ENCODE measurements at places on chromosomes 5 and 9. TPM values are rescaled to one million over a fixed set of nuclear protein-coding genes. Genes with fewer than 3 reads are reported as not detected.

GRCh38 chr9:70806875-70807274, 314.5 kb downstream of the TRPM3 start:
- DNase-seq = no peak
- H3K27ac ChIP-seq = no peak overlapping the region
- no peaks in the 10 kb centered on the region for H3K4me1 ChIP-seq
- no peaks in the 10 kb centered on the region for H3K36me3 ChIP-seq
- no peak overlapping the region for H3K4me3 ChIP-seq

DNA sequence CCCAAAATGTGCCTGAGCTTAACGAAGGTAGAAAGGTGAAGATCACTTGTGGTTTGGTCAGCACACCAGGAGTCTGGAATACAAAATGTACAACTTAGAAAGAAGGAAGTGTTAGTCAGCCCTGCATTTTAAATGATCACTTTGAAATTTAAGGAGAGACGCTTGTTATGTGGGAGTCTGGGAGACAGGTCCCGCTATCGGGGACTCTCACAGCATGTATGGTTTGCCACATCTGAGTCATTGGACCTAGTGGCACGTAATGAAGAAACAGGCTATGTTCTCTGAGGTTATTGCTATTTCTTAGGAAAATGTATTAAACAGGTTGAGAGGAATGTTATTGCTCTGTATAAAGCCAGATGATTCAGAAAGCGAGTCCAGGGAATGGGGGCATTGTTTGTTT, 2362.5 kb upstream of the WWC1 start:
- H3K27ac ChIP-seq = no peak overlapping the region
- no peaks in the 10 kb centered on the region for H3K27me3 ChIP-seq
- H3K4me3 ChIP-seq = no peak overlapping the region
- H3K36me3 ChIP-seq = no peaks in the 10 kb centered on the region

DNA sequence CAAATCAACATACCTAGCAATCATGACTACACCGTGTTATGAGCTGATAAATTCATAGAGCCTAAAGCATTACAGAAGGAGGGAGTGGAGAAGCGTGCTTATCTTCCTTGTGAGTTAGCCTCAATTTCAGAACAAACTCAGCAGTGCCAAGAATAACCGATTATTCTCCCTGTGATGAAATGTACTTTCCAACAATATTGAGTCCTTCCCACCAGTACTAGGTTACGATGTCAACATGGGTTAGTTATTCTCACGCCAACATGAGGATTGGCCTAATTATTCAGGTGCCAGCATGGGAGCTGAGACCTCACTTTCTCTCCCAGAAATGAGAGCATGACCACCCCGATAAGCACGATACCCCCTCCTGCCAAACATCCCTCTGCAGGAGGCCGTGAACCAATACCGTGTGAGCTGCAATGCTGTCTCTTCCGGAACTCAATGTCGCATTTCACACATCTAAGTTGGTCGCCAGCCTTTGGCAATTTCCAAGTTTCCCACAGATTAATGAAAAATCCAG, 193.7 kb downstream of the ENC1 start:
- H3K4me3 ChIP-seq = no peak overlapping the region
- no peaks in the 10 kb centered on the region for H3K36me3 ChIP-seq
- DNase-seq = peak; percentile 15
- no peaks in the 10 kb centered on the region for H3K27me3 ChIP-seq
- H3K27ac ChIP-seq = peak overlapping the region; percentile 57
- no peaks in the 10 kb centered on the region for H3K4me1 ChIP-seq

- no peak overlapping the region for H3K4me3 ChIP-seq
- no peak for DNase-seq
- H3K36me3 ChIP-seq = no peaks in the 10 kb centered on the region
- H3K4me1 ChIP-seq = no peaks in the 10 kb centered on the region
- no peaks in the 10 kb centered on the region for H3K27me3 ChIP-seq
Measured at GRCh38 chr5:110815916-110816605, 77.3 kb downstream of the SLC25A46 start.

DNA sequence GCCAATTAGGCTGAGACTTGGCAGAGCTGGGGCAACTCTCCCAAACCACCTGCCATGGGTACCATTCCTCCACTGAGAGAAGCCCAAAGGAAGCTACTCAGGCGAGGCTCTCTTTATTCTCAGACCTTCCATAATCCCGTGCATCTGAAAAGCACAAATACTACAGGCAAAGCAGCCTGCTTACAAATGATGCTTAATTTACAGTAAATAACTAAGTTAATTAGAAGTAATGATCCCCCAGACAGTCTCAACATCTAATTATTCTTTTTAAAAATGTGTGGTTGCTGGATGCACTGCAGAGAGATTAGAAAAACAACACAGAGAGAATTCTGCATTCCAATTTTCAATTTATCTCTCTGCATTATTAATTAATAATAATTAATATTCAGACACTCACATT, 53.1 kb downstream of the AK8 start:
- H3K4me3 ChIP-seq = no peak overlapping the region
- H3K4me1 ChIP-seq = no peaks in the 10 kb centered on the region
- DNase-seq = no peak
- H3K36me3 ChIP-seq = no peaks in the 10 kb centered on the region
- no peak overlapping the region for H3K27ac ChIP-seq

- H3K36me3 ChIP-seq = no peaks in the 10 kb centered on the region
- peak; percentile 51 for DNase-seq
- no peaks in the 10 kb centered on the region for H3K27me3 ChIP-seq
- H3K4me3 ChIP-seq = no peak overlapping the region
Measured at GRCh38 chr9:131609099-131609830, 63.9 kb downstream of the PRRT1B start.

DNA sequence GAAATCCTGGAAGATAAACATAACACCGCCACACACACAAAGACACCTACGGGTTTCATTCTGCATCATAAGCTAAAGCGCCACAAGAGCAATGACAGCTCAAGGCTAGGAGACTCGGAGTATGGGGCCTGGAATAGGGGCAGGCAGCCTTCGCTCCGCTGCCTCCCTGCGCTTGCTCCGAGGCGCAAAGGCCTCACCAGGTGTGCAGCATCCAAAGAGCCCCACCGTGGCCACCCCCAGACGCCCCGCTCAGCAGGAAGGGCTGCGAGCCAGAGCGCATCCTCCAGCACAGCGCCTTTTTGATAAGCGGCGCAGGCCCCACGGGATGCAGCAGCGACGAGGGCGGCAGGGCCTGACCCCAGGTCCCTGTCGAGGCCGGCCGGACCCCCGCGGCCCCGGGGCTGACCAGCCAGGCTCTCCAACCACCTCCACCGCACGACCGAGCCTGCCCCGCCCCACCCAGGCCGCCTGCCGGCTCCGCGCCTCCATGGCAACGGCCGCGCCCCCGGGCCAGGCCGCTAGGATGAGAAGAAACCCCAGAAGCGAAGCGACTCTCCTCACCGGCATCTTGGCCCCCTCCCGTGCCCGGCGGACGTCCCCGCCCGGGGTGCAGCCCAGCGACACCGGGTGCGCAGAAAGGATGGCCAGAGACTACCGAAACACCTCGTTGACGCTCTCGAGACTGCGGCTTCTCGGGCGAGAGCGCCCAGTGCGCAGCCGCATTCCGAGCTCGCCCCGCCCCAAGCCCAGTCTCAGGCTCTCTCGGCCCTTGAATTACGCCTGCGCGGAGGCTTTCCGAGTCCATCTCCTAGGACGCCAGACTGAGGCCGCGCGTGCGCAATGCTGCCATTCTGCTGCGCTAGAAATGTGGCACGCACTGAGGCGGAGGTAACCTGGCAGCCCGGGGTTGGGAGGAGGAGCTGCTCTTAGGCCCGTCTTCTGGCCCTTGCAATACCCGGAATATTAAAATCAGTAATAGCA, at the start of gene KIF3A:
KIF3A (minus strand) TSS at position 694 of the 981 bp plus-strand sequence; CDS start at position 567, 127 bp downstream.
- H3K27ac ChIP-seq = peak within 1 kb of the TSS; percentile 4
- H3K27me3 ChIP-seq = no peaks in the 10 kb centered on the region
- peaks cover 13% of the 10 kb centered on the region for H3K4me1 ChIP-seq
- peak; percentile 100 for DNase-seq
- H3K36me3 ChIP-seq = no peaks in the 10 kb centered on the region

GRCh38 chr5:110008131-110008530, 318.4 kb downstream of the MAN2A1 start:
- no peaks in the 10 kb centered on the region for H3K27me3 ChIP-seq
- no peak for DNase-seq
- no peaks in the 10 kb centered on the region for H3K4me1 ChIP-seq
- H3K36me3 ChIP-seq = no peaks in the 10 kb centered on the region
- H3K27ac ChIP-seq = no peak overlapping the region

DNA sequence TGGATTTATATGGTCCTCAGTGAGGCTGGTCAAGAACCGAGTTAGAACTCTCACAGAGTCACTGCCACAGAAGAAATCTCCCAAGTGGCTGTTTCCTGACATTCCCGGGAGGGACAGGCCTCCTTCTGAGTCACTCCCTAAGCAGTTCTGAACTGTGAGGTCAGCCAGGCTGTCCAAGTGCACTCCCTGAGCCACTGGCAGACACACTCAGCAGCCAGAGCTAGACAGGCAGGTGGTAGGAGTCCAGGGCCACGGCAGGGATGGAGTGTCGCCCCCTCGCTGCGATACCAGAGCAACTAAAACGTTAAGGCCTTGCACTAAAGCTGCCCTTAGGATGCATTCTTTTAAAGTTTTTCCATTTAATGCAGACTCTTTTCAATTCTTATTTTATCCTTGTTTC, 3.4 kb downstream of the IL4 start:
- H3K4me3 ChIP-seq = no peak overlapping the region
- H3K4me1 ChIP-seq = no peaks in the 10 kb centered on the region
- no peaks in the 10 kb centered on the region for H3K36me3 ChIP-seq
- DNase-seq = peak; percentile 40

DNA sequence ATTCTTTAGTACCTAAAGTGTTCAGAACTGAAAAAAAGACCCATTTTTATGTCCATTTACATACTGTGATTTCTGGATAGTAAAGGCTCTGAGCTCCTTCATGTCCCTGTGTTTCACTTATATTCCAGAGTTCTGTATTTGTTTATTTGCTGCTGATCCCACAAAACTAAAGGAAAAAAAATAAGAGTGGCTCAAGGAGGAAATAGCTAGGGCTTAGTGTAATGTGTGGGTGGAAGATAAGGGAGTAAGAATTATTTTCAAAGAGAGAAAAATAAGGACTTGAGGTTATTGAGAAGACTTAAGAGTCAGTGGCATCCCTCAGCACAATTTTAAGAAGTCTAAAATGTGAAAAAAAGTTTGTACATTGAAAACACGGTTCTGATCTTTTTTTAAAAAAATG, 46.0 kb downstream of the ENTREP1 start:
- H3K36me3 ChIP-seq = no peaks in the 10 kb centered on the region
- no peak overlapping the region for H3K27ac ChIP-seq
- H3K4me1 ChIP-seq = peaks cover 19% of the 10 kb centered on the region
- no peak overlapping the region for H3K4me3 ChIP-seq

The C5orf52 gene
- total RNA-seq = not detected

The BAAT gene
- 2.6 TPM for total RNA-seq

The CNTNAP3 gene
- 14.2 TPM for total RNA-seq

The ZDHHC11 gene
- 4.7 TPM for total RNA-seq

The STING1 gene
- 24.4 TPM for total RNA-seq

The GABRA1 gene
- total RNA-seq = not detected

The SMC2 gene
- 21.4 TPM for total RNA-seq

The IRX2 gene
- total RNA-seq = 3.0 TPM

The BDP1 gene
- total RNA-seq = 27.4 TPM

The SPATA31A5 gene
- not detected for total RNA-seq
